ENCODE measurements at places on chromosomes 6 and 20. TPM values are rescaled to one million over a fixed set of nuclear protein-coding genes. Genes with fewer than 3 reads are reported as not detected.

Gene ECHDC1
- total RNA-seq: 42.7 TPM

Gene ZNF76
- 36.0 TPM for total RNA-seq

GRCh38 chr6:149064001-149064659 is 253.4 kb upstream of the TAB2 start:
- DNase-seq: no peak

DNA sequence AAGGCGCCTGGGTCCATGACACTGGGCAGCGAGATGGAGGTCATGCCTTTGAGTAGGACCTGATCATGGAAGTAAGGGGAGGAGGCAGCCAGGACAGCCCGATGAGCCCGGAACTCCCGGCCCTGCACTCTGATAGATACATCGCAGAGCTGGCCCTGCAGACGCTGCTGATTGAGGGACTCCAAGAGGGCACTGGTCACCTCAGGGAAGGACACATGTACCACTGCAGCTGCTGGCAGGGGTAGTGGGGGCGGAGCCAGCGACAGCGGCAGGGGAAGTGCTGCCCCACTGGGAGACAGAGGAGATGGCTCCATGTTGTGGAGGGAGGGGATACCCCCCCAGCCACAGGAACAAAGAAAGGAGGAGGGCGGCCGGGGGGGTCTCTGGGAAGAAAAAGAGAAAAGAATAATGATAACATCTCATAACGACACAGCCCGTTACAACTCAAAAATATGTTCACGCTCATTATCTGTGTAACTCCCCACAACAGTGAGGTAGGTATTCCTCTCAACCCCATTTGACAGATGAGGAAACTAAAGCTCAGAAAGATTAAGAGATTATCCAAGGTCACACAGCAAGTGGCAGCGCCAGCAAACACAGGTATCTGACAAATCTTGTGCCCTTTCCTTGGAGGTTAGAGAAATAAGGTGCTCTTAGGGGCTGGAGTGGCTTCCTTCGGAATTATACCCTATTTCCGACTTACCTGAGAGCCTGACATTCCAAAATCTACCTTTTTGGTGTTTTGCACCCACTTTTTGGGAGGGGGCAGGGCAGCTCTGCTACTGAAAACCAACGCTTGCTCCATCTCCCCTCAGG is 733 bp downstream of the ZBTB22 start:
- no peak for DNase-seq

DNA sequence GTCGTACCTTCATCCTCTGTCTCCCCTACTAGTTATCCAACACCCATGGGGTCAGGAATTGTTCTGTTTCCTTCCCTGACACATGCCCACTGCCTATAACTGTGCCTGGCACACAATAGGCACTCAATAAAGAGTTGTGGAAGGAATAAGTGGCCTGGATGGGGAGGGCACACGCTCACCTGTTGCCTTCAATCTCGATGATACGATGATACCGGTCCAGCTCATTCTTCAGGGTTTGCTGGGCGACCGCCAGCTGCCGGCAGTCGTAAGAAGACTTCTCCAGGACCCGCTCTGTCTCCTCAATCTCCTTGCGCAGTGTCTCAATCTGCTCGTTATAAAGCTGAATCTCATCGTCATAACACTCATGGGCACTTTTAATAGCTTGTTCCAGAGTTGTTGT is 32.5 kb downstream of the BFSP1 start:
- no peak for DNase-seq

GRCh38 chr20:805713-806112 is 27.8 kb upstream of the FAM110A start:
- no peak for DNase-seq

DNA sequence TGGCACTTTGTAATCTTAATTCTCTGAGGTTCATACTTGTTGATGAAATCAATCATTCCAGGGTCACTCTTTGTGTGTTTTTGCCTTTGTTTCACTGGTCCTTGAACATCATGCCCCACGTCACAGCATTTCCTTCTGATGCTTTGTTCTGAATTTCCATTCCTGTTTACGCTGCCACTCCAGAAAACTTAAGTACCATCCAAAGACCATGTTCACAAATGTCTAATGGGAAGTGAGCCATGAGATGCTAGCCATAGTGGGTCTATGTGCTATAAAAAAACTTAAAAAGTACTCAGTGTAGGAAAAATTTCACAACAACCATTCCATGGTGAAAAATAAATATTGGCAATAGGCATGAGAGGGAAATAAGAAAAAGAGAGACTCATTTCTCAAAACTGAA is 232.0 kb downstream of the IBTK start:
- DNase-seq: no peak
